ENCODE measurements at places on chromosomes 6 and 20. TPM values are rescaled to one million over a fixed set of nuclear protein-coding genes. Genes with fewer than 3 reads are reported as not detected.

LY6G6C gene
- not detected for total RNA-seq

SRMS gene
- not detected for total RNA-seq

DNAH8 gene
- total RNA-seq: 0.08 TPM

OVOL2 gene
- not detected for total RNA-seq

TASP1 gene
- total RNA-seq: 6.5 TPM

MLN gene
- not detected for total RNA-seq

UBE2C gene
- 53.3 TPM for total RNA-seq

NT5E gene
- total RNA-seq: 67.2 TPM

MAPK13 gene
- total RNA-seq: 2.3 TPM

PRDM13 gene
- not detected for total RNA-seq

HSPA1L gene
- 1.4 TPM for total RNA-seq

TGM3 gene
- 0.08 TPM for total RNA-seq

OPRM1 gene
- not detected for total RNA-seq

OCSTAMP gene
- not detected for total RNA-seq

FAM83B gene
- total RNA-seq: 0.09 TPM

NRSN2 gene
- 50.9 TPM for total RNA-seq

ADAM33 gene
- total RNA-seq: 145 TPM

SYCP2 gene
- 0.74 TPM for total RNA-seq

RSPH4A gene
- 0.82 TPM for total RNA-seq

TREM2 gene
- not detected for total RNA-seq

RAD21L1 gene
- not detected for total RNA-seq

HTR1E gene
- not detected for total RNA-seq

DAAM2 gene
- total RNA-seq: 3.4 TPM

LEMD2 gene
- total RNA-seq: 75.3 TPM

SDHAF4 gene
- total RNA-seq: 8.0 TPM

GUCA1A gene
- total RNA-seq: not detected

SLC22A2 gene
- total RNA-seq: not detected

EBF4 gene
- 0.09 TPM for total RNA-seq

RNF39 gene
- not detected for total RNA-seq

ASIP gene
- not detected for total RNA-seq

SNHG17 gene
- 7.4 TPM for total RNA-seq

KCNK17 gene
- not detected for total RNA-seq

DDO gene
- 2.3 TPM for total RNA-seq

FNDC11 gene
- 0.25 TPM for total RNA-seq

DPPA5 gene
- total RNA-seq: not detected

SLC22A1 gene
- 0.09 TPM for total RNA-seq

COL9A3 gene
- 0.98 TPM for total RNA-seq

RUNX2 gene
- total RNA-seq: 0.74 TPM

TXLNB gene
- 0.36 TPM for total RNA-seq

POU3F2 gene
- not detected for total RNA-seq

LPIN3 gene
- 3.4 TPM for total RNA-seq

TPX2 gene
- total RNA-seq: 6.2 TPM

C6orf52 gene
- total RNA-seq: not detected

STMND1 gene
- total RNA-seq: not detected

TAF4 gene
- total RNA-seq: 5.4 TPM

CGA gene
- total RNA-seq: not detected

PMEPA1 gene
- total RNA-seq: 1.4 TPM

PAQR8 gene
- total RNA-seq: 3.5 TPM

ZNF165 gene
- total RNA-seq: 0.45 TPM

Measured in fibroblast of the aortic adventitia (primary cell).